Heart right ventricle (tissue), 16 donors: ENCODE measurements at places on chromosomes 5 and 9.

GRCh38 chr5:16616536-16617273 is at the start of gene RETREG1:
Gene RETREG1 (minus strand): TSS chr5:16616997. CDS start chr5:16616971, 26 bp downstream.
- DNase-seq, result peak; percentile 76

DNA sequence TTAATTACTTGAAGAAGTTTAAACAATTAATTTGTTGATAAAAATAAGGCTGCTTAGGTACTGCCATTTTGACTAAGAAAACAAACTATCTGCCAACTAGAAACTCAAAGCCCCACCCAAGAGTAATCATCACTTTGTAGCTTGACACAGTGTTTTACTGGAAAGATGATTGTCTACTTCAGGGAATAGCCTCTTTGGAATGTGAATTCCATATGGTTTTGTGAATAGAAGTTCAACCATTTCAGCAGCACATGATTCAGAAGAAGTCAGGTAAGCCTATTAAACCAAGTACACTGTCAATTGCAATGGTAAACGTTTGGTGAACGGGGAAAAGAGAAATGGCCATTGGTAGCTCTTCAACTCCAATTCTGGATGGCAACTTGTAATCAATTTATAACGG is 55.2 kb downstream of the PLK2 start:
- DNase-seq, result no peak

DNA sequence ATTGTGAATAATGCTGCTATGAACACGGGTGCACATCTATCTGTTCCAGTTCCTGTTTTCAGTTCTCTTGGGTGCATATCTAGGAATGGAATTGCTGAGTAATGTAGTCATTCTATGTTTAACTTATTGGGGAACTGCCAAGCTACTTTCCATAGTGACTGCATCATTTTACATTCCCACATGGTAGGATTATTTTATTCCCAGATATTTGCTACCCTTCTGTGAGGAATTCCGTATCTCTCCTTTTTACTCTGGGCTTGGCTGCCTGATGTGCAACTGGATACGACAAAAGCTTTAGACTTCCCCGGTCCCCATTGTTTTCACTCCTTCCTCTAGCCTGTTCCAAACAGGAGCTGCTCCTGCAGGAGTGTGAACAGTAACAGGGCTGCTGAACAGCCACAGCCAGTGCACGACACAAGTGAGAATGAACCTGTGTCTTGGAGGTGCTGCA is 7.2 kb downstream of the TAS2R1 start:
- no peak for DNase-seq

- no peak for DNase-seq
Measured at GRCh38 chr5:17713301-17713700, 79.0 kb downstream of the TAF11L14 start.

DNA sequence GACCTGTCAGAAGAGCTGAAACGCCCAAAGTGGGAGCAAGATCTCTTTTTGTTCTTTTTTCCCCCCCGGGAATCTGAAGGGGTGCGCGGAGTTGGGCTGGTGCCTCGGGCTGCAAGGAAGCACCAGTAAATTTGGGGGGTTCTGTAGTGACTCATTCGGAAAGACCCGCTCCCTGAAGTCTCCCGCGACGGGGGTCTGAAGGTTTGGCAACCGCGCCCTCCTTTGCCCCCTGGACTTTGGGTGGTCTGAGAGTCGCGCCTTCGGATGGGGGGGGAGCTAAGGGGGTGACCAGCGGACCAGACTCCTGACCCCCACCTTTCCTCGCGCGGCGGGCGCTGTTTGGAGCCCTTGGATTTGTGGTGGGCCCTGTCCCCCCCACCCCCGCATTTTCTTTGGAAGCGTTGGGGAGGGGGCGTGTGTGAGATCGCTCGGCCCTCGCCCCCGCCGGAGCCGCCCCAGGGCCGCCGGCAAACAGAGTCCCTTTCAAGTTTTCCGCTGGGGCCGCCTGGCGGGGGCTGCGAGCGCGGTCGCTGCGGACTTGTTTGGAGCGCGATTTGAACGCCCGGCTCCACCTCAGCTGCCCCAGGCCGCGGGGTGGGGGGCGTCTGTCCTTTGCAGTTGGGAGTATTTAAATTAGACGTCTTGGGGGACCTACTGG is 2.0 kb downstream of the CXXC5 start:
- peak; percentile 61 for DNase-seq

- DNase-seq, result no peak
Measured at GRCh38 chr5:101067429-101067828, 164.3 kb upstream of the ST8SIA4 start.

DNA sequence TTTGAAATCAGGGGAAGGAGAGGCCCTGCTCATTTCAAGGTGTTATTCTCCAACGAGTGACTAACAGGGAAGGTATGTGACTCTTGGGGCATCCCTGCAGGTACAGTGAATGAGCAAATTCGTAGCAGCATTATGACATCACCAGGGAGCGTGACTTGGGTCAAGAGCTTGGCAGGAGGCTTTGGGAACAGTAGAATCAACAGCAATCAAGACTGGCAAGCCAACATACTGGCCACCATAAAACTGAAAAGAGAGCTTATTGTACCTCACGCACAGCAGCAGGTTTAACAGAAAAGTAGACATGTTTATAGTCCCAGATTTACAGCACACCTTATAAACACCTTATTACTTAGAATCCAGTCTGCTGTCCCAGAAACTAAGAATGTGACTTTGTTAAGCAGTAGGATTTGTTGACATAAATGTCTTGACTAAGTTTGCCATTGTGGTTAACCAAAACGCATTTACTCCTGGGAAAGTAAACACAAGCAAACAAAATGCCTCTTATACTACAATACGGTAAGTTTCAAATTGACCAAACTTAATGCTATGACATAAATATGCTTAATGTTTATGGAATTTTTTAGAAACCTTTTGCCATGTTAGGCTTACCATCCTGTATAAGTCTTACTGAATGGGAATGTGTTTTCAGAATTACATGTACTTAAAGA is 297.8 kb downstream of the NPR3 start:
- DNase-seq, result no peak

- DNase-seq, result peak; percentile 71
Measured at GRCh38 chr9:2559192-2560152, 62.1 kb upstream of the VLDLR start.

DNA sequence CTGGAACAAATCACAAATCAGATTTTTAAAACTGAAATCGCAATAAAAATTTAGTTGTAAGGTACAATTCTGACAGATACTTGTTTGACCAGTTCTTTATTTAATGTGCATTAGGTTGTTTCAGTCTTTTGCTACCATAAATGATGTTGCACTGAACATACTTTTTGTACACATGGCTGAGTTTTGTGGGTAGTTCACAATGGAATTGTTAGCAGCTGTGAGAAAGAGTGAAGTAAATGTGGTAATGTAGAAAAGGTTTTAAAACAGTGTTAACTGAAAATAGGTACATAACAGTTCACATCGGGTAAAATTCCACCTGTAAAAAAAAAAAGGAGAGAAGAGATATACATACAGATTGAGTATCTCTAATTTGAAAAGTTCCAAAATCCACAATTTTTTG is 25.6 kb downstream of the MRPS27 start:
- no peak for DNase-seq

DNA sequence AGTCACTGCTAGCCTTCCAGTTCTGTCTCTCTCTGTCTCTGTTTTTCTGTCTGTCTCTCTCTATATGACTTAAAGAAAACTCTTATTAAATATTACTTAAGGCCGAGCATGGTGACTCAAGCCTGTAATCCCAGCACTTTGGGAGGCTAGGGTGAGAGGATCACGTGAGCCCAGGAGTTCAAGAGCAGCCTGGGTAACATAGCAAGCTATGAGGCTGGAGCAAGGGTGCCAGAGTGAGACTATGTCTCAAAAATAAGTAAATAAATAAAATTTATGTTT is 1.7 kb upstream of the GBGT1 start:
- DNase-seq, result no peak

GRCh38 chr5:68170826-68171558 is 44.6 kb upstream of the PIK3R1 start:
- peak; percentile 42 for DNase-seq

GRCh38 chr5:163529698-163530097 is 24.3 kb downstream of the MAT2B start:
- DNase-seq, result peak; percentile 69

DNA sequence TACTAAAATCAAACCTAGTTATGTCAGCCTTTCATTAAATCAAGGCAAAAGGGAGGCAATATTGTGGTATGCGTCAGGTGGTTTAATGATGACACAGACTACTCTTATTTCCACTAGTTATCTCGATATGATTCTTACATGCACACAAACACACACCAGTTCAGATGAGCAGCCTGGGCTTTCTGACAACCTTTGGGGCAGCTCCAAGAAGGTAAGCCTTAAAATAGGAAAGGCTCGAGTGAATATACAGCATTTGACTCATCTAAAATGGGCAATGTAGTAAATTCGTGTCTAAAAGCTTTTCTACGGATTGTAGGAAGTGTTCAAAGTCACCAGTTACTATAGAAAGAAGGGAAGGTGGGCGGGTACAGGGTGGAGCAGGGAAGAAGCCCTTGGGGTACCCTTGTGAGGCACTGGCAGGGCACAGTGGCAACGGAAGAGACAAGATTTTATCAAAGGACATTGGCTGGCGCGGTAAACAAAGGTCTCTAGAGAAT is 1.9 kb downstream of the ANKH start:
- DNase-seq, result no peak

DNA sequence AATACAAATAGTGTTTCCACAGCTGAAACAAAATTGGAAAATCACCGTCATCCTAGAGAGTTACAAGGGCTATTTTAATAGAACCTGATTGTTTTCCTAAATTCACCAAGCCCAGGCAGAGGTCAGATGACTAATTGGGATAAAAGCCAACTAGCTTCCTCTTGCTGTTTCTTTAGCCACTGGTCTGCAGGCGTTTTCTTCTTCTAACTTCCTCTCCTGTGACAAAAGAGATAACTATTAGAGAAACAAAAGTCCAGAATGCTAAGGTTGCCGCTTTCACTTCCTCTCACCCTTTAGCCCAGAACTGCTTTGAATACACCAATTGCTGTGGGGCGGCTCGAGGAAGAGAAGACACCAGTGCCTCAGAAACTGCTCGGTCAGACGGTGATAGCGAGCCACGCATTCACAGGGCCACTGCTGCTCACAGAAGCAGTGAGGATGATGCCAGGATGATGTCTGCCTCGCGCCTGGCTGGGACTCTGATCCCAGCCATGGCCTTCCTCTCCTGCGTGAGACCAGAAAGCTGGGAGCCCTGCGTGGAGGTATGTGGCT is at the start of gene TLR4:
Gene TLR4 (plus strand): TSS at position 380 of the 552 bp plus-strand sequence. CDS start 70 bp downstream, at position 450.
- peak; percentile 78 for DNase-seq

- DNase-seq, result no peak
Measured at GRCh38 chr9:131477367-131477766, 25.4 kb upstream of the POMT1 start.

DNA sequence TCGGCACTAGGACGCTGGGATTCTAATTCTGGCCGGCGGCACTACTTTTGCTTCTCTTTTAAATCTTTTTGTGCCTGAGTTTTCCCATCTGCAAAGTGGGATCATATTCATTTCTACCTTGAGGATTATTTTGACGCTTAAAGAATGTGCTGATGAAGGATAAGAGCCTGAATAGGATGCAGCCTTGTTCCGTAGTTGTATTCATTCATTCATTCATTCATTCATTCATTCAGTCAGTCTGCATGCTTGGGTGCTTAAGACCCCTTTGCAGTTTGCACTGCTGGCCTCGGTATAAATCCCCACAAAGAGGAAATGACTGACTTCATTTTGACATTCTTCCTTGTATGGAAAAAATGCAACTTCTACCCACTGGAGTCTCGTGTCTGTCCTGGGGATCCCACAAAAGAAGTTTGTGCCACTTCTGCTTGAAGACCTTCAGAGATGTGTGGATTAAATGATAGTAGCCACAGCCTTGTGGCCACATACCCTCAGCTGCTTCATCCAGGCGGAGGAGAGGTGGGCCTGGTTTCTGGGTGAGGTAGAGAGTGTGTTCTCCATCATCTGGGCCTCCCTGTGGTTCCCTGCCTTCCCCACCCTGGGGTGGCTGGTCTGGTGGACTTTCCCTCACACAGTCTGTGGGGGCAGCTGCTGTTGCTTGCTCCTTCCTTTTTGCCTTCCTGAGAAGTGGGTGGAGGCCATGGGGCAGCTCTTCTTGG is 62.6 kb downstream of the PPARGC1B start:
- DNase-seq, result no peak

DNA sequence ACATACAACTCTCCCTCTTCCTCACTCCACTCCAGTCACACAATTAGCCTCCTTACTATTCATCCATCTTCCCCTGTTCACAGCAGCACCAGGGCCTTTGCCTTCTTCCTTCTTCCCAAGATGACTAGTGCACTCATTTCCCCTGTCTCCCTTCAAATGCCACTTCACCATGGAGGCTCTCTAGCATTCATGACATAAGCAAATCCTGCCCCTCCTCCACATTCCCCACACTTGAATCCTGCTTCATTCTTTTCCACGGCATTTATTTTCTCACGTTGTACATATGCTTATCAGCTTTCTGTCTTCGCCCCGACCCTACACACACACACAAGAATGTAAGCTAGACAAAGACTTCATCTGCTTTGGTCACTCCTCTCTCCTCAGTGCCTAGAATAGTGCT is 133.3 kb downstream of the CDK5RAP2 start:
- DNase-seq, result no peak

GRCh38 chr9:21031808-21032183 is 356 bp upstream of the HACD4 start:
- DNase-seq, result peak; percentile 7
